ENCODE measurements at places on chromosomes 5 and 9.

- DNase-seq, result no peak
These were observed 53.8 kb upstream of the RAD23B start for GRCh38 chr9:107229241-107229741.

DNA sequence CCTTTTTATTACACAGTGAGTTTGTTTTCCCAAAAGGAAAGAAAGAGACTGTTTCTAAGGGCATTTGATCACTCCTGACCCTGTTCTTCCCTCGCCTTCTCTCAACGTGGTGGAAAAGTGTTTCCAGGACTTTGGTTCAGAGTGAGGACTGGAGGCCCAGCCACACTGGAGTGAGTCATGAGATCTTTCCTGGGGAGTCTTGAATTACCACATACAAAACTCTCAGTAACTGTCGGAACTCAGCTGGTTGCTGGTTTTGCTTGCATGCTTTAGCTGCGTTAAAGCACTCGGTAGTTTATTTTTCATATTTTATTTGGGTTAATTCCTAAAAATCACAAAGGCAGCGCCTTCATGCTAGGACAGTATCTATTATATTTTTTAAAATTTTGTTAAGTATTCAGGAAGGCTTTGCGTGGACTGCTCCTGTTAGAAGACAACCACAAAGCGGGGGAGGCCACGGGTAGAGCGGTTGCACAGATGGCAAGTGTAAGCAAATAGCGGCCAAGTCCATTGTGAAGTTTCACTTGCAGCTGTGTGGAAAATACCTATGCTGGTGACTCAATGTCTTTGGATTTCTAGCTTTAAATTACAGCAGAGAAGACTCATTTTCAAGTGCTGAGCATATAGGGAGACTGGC lies 77.7 kb downstream of the ARSB start:
- DNase-seq, result no peak

DNA sequence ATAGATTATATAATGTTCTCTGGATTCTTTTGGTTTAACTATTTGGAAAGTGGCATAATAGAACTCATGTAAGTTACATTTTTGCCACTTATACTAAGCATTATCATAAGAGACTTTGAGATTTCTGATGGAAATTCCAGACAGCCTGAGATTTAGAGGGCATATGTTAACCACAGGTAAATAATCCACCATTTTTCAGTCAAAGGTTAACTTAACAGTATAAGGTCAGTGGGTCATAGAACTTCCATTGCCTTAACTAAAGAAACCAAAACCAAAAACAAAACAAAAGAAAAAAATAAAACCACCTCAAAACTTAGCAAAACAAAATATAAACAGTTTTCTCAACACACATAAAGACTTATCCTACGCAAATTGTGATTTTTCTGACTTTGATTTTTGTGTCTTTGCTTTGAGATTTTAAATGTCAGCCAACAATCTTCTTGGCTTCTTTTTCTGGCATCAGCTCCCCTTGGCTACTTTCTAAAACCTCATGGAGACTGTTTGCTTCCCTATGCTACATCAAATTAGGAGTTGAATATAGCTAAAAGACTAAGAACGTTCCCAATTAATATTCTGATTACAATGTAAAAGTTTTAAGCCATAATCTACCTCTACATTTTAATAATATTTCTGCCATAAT lies 430.1 kb upstream of the DAB2 start:
- DNase-seq, result no peak

DNA sequence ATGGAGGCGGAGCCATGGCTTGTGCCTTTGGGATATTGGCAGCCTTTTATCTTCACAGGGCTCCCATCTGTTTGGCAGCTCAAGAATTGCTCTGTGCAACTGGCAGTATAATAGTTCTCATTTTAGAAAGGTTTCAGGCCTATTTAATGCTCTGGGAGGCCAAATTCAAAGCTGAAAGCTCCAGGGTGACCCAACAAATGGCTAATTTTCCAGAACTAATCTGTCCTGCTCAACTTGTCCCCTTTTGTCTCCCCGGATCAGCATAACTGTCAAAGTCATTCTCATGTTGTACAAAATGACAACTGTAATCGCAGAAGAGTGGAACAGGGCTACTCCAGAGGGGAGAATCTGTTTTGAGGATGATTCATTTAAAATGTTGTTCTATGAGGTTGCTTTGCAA lies 52.6 kb upstream of the CXCL14 start:
- DNase-seq, result no peak

- no peak for DNase-seq
These were observed 289.6 kb upstream of the SGCD start for GRCh38 chr5:156037151-156037909.

GRCh38 chr5:142388696-142389095 lies 63.9 kb upstream of the SPRY4 start:
- DNase-seq, result no peak

GRCh38 chr5:55800924-55801323 lies 50.2 kb upstream of the IL31RA start:
- no peak for DNase-seq

DNA sequence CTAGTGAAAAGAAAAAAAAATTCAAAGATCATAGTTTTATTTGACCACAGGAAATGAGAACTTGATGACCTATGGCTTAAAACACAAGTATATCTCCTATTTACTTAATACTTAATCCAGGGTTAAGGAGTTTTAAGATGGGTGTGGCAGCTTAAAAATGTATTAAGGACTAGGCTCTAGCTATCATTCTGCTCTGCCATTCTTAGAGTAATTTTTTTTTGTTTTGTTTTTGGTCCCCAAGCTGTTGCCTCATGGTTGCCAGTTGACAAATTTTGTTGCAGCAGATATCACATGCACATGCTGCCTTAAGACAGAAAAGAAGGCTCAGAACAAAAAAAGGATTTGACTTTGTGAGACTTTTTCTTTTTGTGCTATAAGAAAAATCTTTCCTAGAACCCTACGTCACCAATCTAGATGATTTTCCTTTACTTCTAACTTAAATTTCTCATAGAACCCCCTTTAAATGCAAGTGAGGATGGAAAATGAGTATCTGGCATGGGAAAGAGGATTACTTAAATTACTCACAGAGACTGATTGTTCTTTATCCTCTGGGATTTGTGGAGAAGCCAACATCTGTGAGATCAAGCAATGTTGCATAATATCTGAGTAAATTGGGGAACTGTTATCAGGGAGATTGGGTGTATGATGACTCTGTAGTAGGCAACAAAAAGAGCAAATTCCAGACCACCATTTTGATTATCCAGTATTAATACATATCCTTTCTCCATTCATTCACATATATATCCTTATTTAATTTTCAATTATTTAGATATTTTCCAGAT lies 364.7 kb upstream of the CD180 start:
- no peak for DNase-seq

- DNase-seq, result no peak
These were observed 217.2 kb downstream of the MELK start for GRCh38 chr9:36789886-36790285.

GRCh38 chr5:131381777-131382176 lies 117.9 kb downstream of the CDC42SE2 start:
- DNase-seq, result no peak

GRCh38 chr5:126544087-126544740 lies 50.8 kb downstream of the ALDH7A1 start:
- DNase-seq, result peak; percentile 32

GRCh38 chr5:177456976-177457851 lies 10.6 kb downstream of the PRR7 start:
- peak; percentile 35 for DNase-seq

GRCh38 chr9:98791608-98792490 lies 4.5 kb downstream of the ANKS6 start:
- no peak for DNase-seq

GRCh38 chr5:139014726-139015125 lies 139.6 kb upstream of the LRRTM2 start:
- no peak for DNase-seq

GRCh38 chr9:105511446-105511845 lies 46.5 kb upstream of the FKTN start:
- DNase-seq, result no peak

DNA sequence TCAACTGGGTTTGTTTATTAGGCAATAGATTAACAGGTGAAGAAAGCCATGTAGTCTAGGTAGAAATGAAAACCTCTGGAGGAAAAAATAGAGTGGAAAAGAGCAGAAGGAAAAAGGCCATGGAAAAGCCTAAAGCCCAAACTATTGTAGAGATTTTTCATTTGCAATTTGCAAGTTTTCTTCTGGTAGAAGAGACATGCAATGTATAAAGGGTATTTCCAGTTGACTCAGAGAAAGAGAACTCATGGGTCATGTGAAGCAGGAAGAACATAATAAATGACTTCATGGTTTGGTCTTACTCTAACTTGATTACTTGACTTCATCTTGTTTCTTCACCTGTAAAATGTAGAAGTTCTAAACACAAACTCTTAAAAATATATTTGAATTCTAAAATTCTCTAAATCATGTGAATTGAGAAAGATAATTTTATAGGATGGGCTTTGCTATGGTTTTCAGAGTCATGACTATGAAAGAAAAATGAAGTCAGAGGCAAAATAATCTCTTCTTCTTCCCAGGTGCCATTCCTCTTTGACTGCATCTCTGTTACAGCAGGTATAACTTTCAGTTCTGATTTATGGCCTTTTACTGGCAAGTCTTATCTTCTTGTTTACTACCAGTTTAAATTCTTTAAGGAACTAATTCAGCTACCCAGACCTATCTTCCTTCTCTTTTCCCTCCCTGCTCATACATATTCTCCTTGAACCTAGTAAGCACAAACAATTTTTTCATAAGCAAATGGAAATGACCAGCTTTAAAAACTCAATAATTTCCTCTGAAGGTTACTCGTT lies 47.7 kb upstream of the TMC1 start:
- no peak for DNase-seq

GRCh38 chr5:6087576-6087975 lies 290.8 kb downstream of the MED10 start:
- no peak for DNase-seq

DNA sequence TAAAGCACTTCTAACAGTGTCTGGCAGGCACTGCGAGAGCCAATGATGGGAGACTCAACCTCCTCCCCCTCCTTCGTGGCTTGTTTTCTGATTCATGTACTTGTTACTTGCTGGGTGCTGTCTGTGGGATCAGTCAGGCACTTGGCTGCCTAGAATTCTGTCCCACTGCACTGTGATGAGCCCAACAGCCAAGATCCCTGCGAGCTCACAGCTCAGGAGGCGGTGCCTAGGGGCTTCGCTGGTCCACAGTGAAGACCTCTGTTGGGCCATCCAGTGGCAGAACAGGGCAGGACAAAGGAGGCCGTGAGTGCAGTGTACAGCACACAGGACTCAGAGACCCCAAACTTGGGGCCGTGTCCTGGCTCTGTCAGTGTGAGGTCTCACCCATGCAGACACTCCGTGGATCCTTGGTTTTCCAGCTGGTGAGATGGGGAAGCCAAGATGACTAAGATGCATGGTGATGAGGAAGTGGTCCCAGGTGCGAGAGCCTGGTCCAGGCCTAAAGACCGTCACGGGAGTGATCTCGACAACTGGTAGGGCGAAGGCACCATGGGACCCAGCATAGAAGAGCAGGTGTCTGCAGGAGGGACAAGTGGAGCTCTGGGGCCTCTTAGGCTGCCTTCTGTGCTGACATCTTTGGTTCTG lies 19.5 kb downstream of the MYMK start:
- DNase-seq, result no peak

GRCh38 chr5:66230551-66230950 lies 86.5 kb downstream of the SREK1 start:
- DNase-seq, result no peak

DNA sequence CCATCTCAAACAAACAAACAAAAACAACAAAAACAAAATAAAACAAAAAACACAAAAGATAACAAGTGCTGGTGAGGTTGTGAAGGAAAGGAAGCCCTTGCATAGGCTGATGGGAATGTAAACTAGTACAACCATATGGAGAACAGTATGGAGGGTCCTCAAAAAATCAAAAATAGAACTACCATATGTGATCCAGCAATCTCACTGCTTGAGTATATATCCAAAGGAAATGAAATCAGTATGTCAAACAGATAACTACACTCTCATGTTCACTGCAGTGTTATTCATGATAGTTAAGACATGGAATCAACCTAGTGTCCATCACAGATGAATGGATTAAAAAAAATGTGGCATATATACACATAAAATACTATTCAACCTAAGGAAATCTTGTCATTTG lies 395.7 kb upstream of the SLC24A2 start:
- no peak for DNase-seq

- DNase-seq, result no peak
These were observed 10.6 kb upstream of the HMHB1 start for GRCh38 chr5:143801252-143801939.

GRCh38 chr5:173626505-173626820 lies 10.0 kb upstream of the BOD1 start:
- DNase-seq, result no peak

- DNase-seq, result no peak
These were observed 257.2 kb upstream of the MVB12B start for GRCh38 chr9:126069400-126069955.

GRCh38 chr5:66302344-66302743 lies 158.2 kb downstream of the SREK1 start:
- DNase-seq, result no peak

GRCh38 chr9:18626046-18626698 lies 152.2 kb downstream of the ADAMTSL1 start:
- no peak for DNase-seq

GRCh38 chr5:61673007-61673735 lies 341.1 kb downstream of the ZSWIM6 start:
- DNase-seq, result no peak

GRCh38 chr9:93953496-93954433 lies 1.4 kb downstream of the BARX1 start:
- no peak for DNase-seq

DNA sequence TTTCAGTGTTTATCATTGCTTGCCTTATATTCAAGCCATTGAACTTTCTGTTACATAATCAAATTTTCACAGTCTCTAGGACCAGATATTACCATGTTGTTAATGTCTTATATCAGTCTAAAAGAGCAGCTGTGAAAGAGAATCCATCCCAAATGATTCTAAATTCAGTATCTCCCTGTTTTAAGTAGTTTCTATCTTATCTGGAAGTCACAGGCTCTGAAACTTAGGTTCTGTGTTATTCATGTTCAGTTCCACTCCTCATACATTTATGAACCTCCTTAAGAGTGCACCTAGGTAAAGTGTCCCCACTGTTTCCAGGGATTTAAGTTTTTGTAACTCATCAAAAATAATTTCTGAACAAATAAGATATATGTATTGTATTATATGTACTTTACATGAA lies 9.7 kb downstream of the LYRM7 start:
- DNase-seq, result no peak
